Astrocyte of the hippocampus (primary cell): ENCODE measurements at places on chromosomes 4 and X.
A peak's percentile ranks its signal among the peaks of the same experiment; 100 is the strongest.

DNA sequence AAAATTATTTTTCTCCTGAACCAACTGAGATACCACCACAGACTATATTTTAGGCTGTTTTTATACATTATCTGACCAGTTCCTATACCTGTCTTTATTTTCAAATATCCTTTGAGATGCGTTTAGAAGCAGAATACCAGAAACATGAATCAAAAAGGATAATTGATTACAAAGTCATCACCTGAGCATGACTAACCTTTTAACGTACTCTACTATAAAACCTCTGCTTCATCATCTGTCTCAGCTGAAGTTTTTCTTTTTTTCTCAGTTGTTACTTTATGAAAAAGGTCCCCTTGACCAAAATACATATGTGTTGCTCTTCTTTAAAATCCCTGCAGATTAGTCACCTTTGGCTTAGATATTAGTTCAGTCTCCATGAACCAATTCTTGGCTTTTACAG, 109.8 kb downstream of the AMMECR1 start:
- no peak for DNase-seq

GRCh38 chr4:22385611-22386011, 130.3 kb downstream of the ADGRA3 start:
- peak; percentile 15 for DNase-seq

DNA sequence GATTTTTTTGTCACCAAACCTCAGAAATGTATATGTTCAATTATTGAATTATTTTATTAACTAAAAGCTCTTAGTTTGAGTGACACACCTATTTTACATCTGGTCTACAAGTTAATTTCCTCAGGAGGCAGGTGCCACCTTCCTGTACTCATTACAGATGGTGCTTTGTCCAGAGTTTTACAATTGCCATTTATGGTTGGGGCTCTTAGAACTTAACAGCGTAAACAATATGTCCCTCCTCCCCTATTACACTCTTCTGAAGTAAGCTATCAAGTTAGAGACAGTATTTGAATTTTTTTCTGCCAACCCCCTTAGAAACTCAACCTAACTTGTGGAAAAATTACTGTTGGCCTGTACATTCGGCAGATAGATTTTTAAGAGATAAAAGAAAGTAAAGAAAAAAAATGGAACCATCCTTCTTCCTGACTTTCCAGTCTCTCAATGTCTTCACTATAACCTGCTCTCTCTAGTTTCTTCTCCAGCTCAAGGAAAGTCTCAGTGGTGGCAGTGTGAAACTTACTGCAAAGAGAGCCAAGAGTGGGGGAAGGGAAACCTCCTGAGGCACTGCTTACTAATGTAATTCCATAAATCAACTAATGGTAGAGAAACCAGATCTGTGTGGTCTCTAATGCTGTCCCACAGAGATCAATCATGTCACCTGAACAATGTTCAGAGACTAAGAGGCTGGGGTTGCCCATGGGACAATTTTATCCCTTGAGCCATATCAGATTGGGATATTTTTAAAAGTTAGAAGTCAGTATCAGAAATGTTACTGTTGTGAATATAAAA, 7.8 kb downstream of the CXXC4 start:
- DNase-seq = no peak

- DNase-seq = no peak
Observed at GRCh38 chr4:183304538-183304937, 15.5 kb downstream of the CLDN22 start.

DNA sequence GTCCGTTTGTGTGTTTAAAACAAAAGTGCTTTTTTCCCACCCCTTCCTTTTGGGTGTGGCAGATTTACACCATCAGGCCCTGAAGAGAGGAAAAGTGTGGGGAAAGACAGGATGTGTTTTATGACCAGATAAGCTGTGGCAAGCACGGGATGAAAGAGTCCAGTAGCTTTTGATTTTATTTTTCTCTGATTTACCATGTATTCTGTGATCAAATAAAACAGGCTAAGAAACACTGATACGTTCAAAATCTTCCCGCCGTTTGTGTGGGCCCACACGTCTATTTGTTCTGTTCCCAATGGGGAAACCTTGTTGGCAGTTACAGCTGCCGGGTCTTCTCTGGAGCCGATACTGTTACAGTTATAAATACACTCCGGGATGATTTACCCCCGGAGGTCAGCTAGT, 10.8 kb downstream of the LRP2BP start:
- no peak for DNase-seq

GRCh38 chr4:184273166-184274147, 55.8 kb upstream of the ENPP6 start:
- DNase-seq = no peak

DNA sequence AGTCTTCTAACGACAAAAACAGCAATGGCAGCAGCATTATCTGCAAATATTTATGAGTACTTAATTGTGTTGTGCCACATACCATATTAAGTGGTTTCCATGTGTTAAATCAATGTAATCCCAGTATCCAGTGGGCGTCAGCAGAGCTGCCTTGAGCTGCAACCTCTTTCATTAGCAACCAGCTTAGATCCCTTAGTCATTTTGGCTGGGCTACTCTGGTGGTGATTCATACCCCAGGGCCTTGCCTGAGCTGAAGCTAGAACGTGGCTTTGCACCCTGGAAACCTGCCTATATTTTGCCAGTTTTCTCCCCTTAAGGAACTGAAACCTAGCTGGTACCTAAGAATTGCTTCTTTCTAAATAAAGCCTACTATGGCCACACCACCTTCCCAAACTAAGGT, 474.3 kb upstream of the FTHL17 start:
- peak; percentile 80 for DNase-seq
